ENCODE measurements at places on chromosomes 2 and 18.

GRCh38 chr2:69995511-69995910, 34.1 kb upstream of the ASPRV1 start:
- DNase-seq: no peak

DNA sequence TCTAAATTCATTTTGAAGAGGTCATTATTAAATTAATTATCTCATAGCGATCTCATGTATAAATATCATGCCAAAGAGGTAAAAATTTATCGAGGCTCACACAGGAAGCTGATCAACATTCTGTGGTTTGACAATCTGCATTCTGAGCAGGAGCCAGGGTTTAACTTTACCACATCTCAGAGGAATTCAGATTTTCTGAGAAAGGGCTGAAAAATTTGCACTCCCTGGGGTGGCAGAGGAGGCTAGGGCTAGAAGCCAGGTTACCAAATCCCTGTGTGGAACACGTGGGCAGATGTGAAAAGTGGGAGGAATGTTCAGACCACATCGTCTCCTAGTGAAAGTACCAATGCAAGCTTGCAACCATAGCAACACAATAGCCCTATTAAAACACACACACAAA, 63.5 kb upstream of the CTLA4 start:
- no peak for DNase-seq

GRCh38 chr18:36634573-36635216, 194.1 kb downstream of the TPGS2 start:
- DNase-seq: no peak

- DNase-seq: no peak
Measured at GRCh38 chr2:144475569-144476275, 44.2 kb downstream of the ZEB2 start.

- no peak for DNase-seq
Measured at GRCh38 chr2:240397542-240397916, 37.9 kb upstream of the GPC1 start.

DNA sequence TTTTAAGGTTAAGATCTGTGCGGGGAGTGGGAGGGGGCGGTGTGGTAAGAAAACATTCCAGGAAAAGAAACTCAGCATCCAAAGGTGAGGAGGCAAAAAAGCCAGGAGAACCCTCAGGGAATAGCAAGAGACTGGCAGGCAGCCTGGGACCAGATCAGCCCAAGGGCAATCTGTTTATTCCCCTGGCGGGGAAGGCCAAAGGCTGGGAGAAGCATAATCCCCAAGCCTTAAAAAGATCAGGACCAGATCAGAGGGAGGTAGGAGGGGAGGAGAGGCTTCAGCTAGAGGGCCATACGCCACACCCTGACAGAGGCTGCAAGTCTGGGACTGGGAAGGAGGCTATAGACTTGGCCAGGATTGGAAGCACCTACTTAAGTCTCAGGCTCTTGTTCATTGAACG, 163.0 kb upstream of the PXDN start:
- DNase-seq: no peak

DNA sequence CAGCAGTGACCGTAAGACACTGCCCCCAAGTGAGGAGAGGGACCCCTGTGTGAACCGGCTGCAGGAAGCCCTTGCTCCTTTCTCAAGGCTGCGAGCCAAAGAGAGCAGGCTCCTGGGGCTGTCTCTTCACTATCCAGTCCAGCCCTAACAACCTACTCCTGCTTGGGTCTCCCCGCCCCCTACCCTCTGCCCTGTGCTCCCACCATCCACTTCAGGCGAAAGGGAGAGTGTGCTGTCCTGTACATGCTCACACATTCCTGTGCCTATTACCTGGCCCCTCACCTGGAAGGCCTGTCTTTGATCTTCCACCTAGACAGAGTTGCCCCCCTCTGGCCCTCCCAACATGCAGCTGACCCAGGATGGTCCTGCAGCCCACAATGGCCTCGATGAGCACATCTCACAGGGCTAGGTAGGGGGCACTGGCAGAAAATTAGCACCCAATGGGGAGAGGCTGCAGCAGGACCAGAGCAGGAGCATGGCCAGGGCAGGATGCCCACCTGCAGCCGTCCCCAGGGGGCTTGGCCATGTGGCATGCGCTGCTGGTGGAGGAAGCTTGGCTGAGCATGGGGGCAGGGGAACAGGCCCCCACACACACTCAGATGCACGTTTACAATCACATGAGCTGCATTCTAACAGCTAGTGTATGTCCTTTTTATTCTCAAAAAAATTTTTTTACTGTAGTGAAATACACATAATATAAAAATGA, 93.5 kb downstream of the POLR1A start:
- no peak for DNase-seq

DNA sequence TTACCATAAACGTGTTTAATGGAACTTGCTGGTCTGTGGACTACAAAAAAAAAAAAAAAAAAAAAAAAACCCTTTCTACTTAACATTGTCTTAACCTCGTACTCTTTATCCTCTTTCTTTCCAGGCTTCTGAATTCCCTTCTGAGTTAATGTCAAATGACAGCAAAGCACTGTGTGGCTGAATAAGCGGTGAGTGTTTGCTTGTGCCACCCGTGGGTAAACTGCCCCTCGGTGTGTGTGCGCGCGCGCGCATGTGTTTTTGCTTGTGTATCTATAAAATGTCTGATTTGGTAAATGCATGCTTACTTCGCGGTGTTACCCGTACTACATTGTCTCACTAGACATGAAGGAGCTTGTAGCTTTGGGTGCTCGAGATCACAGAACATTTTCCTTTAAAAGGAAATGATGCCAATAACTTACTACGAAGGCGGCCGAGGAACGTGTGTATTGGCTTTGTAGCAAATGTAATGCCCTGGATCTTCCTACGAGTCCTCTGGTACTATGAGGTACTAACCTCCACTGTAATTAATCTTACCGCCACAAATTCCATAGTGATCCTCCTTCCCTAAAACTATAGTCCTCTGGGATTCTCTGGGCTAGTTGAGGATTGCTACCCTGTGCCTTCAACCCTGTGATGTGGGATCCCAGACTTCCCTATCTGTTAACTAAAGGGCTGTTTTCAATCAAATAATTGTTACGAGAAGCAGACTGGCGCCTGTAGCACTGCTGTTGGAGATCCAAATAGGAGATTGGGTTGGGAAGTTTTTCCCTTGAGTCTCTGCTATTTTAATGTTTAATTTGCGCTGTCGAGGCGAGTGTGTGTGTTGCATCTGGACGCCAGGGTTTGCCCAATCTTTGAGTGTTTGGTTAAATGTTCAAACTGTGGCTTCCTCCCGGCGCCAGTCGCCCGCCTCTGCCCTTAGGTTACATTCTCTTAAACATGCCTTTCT, 1.1 kb downstream of the ID2 start:
- peak; percentile 22 for DNase-seq

GRCh38 chr2:132400169-132400900, 16.3 kb upstream of the GPR39 start:
- no peak for DNase-seq

GRCh38 chr2:49162151-49162550, 7.8 kb upstream of the FSHR start:
- no peak for DNase-seq

DNA sequence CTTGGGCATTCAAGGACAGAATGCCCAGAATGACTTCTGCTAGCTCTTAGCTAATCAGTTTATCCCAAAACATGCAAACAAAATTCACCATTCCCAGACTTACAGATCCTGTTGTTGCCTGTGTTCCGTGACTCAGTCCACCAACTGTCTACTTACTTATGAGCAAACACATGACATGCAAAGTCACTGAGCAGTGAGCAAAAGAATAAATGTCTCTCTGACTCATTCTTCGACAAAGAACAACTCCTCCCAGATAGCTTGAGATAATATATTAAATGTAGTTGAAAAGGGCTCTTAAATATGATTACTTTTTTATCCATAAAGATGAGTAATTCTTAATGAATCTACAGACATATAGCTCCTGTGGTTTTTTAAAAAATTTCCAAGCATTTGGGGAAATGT, 9.0 kb upstream of the CREG2 start:
- DNase-seq: no peak

- no peak for DNase-seq
Measured at GRCh38 chr2:42575458-42576064, 7.1 kb downstream of the MTA3 start.

DNA sequence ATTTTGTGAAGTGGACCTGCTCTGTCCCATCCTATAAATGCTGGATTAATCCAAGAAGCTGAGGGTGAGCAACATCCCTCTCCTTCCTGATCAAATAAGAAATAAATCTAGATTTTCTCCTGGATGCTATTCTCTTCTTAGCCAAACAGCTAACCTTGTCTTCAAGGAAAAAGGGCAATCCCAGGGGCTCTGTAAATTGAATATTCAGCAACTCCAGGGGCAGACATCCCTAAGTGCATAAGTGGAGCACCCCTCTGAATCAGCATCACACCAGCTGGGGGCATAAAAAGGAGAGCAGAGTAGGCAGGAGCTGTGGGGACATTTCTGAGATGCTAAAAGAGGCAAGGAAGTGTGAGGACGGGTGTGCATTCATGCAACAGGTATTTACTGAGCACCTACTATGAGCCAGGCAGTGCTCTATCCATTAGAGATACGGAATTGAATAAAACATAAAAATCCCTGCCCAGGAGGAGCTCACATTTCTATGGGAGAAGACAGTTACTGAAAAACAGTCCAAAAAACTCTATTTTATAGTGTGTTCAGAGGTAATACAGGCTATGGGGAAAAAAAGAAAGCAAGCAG, 2.8 kb upstream of the STEAP3 start:
- DNase-seq: no peak

DNA sequence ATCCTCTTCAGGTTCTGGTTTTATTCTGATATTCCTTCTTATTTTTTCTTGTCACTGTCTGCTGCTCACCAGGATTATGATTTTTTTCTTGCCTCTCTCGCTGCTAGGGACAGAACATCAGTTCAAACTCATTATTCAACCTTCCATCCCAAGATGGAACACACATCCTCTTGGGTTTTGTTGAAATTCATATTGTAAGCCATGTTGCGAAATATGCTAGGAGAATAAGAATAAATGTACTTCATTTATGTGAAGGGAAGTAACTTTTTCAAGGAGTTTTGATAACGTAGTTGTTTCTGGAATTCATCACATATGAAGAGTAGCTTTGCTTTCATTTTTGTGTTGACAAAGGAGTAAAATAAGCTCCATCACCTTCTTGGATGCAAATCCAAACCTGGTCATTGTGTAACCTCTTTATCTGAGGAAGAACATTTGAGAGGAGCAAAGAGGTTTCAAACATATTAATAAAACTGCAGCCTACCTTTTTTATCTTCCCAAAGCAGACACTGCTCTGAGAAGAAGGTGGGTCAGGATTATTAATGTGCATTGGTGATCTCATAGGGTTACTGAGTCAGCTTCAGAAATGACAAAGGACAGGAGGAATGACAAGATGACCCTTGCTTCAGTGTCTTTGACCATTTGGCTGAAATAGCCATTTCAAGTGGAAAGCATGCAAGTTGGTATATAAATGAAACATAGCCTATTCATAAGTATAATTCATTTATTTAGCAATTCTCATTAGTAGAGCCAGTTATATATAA, 280.0 kb downstream of the GULP1 start:
- no peak for DNase-seq

DNA sequence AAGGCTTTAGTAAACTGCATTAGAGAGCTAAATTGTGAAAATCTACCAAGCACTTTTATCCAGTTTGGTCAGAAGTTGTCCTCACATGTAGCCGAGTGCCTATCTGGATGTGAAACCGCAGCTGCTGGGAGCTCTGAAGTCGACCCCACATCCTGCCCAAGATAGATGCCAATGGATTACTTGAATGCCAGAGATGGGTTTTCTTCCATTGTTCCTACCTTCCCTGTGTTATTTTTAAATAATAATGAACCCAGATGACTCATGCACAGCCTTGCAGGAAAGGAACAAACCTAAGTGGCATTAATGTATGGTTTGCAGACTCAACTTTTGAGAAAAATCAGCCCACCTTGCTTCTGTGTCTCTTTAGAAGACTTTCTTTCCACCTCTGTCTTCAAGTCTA, 408.5 kb downstream of the FBXO15 start:
- DNase-seq: no peak

GRCh38 chr2:38866773-38867443, 8.8 kb downstream of the DHX57 start:
- DNase-seq: no peak

DNA sequence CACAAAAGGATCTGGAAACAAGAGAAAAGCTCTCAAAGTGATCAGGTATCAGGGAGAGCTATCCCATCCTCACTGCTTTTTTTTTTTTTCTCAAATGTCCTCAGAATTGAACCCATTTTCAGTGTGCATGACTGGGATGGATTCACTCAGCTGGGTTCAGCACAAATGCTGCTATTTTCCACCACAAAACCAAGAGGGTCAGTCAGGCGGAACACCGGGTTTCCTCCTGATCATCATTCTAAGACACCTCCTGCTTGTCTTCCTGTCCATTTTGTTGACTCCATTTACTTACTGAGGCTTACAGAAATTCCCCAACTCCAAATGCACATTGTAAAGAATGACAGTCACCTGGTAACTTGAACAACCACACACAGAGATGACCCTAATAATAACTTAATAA, 39.9 kb downstream of the CYRIA start:
- no peak for DNase-seq

GRCh38 chr18:6784046-6784445, 54.5 kb downstream of the ARHGAP28 start:
- no peak for DNase-seq

DNA sequence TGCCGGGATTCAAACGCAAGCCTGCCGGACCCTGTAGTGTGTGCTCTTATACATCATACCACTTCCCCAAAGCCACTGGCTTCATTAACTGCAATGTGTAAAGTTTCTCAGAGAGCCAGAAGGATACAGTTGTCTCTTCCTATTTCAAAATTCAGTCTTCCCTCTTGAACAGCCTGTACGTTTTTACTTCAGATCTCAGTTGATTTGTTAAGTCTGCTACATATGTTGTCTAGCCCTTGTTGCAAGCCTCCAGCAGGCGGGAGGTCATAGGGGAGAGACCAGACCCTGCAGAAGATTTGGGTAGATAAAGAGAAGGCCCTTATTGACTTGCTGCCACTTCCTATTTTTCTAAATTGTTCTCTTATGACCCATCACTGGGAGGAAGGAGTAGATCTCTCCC, 56.2 kb downstream of the ARHGEF33 start:
- no peak for DNase-seq

- DNase-seq: no peak
Measured at GRCh38 chr2:9392898-9393765, 30.2 kb downstream of the ITGB1BP1 start.

DNA sequence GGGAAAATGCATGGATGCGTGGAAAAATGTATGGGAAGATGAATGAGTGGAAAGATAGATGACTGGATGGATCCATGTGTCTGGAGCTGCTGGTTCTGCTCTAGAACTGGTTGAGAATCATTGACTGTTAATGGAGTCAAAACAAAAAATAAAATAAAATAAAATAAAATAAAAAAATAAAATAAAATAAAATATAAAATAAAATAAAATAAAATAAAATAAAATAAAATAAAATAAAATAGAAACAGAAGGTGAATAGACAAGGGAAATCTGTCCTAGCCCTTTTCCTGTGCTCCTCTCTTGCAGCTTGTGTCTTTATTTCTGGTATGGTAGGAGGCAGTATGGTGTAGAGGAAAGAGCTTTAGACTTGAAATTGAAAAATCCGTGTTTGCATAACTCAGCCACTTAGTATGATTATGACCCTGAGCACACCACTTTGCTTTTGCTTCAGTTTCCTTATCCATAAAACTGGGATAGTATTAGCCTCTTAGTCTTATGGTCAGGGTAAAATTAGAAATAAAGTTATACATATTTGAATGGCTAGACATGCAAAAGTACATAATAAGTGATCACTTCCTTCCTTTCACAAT, 51.0 kb downstream of the PSD4 start:
- no peak for DNase-seq

Measured in activated naive CD4-positive, alpha-beta T cell (primary cell).